ENCODE measurements at places on chromosomes 3 and 15.

GRCh38 chr3:121252676-121253075, 293.1 kb downstream of the POLQ start:
- DNase-seq, result no peak

- no peak for DNase-seq
These were observed 34.9 kb downstream of the AMOTL2 start for GRCh38 chr3:134339331-134339730.

- no peak for DNase-seq
These were observed 134.4 kb downstream of the TMCO5A start for GRCh38 chr15:38068626-38069391.

DNA sequence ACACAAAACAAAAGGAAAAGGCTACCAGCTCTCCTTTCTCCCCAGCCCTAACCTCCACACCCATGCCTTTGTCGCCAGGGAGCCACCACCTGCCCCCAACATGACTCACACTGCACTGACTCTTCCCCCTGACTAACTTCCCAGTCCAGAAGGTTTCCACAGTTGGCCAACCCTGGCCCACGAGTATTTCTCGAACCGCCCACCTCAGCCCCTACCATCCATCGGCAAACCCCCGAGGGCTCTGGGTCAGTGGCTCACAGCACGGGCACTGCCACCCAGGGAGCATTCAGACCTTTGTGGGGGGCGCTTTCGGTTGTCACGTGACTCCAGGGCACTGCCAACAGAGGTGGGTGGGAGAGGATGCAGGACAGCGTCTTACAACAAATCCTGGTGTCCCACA, 152.3 kb downstream of the LRRC28 start:
- DNase-seq, result no peak

DNA sequence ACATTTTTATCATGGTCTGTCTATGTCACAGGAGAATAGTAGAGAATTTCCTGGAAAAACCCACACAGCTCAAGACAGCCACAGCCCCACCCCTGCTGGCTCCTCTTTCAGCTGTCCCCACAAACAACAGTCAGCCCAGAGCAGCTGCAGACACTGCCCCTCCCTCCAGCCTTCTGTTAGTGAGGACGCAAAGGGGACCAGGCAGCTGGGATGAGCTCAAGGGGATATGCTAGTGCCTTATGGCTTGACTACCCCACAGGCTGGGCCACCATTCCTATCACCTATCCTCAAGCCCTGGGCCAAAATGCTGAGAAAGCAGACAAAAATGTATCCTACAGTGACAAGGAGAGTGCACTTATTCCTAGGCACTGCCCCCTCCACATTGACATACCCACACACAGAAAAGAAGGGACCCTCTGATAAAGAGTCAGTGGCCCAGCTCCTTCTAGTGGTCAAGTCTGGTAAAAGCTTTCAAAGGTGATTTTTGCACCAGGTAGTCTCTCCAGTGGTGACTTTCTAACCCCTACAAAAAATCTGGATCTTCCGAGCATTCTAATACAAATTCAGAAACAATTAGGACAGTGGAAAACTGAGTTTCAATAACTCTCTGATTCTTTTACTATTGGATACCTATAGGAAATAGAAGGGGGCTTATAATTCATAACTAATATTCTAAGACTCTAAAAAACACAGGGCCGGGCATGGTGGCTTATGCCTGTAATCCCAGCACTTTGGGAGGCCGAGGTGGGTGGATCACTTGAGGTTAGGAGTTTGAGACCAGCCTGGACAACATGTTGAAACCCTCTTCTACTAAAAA, 3.0 kb upstream of the MAP1A start:
- no peak for DNase-seq

- no peak for DNase-seq
These were observed 10.6 kb upstream of the MECOM start for GRCh38 chr3:169674090-169674489.

GRCh38 chr15:99105514-99106341, 848 bp downstream of the SYNM start:
- DNase-seq, result no peak

GRCh38 chr3:113769551-113769950, 22.7 kb downstream of the ATP6V1A start:
- DNase-seq, result no peak

- DNase-seq, result no peak
These were observed 189.4 kb downstream of the SLC9A9 start for GRCh38 chr3:143658861-143659260.

DNA sequence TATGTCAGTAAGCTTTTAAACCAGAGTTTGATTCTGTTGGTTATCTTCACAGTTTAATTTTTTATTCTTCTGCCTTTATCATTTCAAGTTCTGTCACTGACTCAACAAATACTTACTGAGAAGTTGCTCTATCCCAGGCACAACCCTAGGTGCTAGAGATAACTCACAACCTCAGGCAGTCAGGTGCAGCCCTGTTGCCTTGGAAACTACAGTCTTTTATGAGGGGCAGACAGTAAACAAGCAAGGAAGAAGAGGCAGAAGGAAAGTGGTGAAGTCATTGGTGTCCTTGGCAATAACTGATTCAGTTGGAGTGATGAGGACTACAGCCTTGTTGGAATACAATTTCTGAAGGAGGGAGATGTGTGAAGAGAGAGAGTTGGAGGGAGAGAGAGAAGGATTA, 142.1 kb upstream of the LRTM1 start:
- DNase-seq, result no peak

GRCh38 chr15:91974321-91974720, 120.8 kb downstream of the SLCO3A1 start:
- DNase-seq, result no peak

- no peak for DNase-seq
These were observed 1001.0 kb downstream of the FHIT start for GRCh38 chr3:60250206-60250605.

- no peak for DNase-seq
These were observed 3.4 kb downstream of the PLXNB1 start for GRCh38 chr3:48426401-48426909.

- no peak for DNase-seq
These were observed 211.7 kb downstream of the FGF12 start for GRCh38 chr3:192515664-192516045.

DNA sequence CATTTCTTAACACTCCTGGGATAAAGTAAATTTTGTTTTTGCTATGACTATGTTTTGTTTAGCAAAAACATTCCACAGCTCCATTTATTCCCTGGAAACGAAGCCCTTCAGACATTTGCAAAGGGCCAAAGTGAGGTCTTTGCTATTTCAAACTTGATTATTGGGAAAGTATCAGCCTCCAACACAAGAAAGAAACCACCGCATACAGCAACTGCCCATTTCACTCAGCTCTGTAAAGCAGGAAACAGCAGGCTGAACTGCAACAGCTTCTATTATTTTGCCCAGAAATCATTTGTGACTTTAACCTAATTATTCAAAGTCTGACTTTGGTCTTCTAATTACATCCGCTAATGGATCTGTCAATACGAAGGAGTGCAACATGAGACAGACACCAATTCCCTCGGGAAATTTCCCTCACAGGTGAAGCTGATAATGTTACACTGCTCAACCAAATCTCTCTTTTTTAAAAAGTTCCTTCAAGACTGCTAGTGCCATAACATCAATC, 72.1 kb downstream of the RFTN1 start:
- DNase-seq, result no peak

GRCh38 chr15:84022516-84022915, 213.1 kb upstream of the GOLGA6L4 start:
- no peak for DNase-seq

- no peak for DNase-seq
These were observed 36.8 kb upstream of the KIF23 start for GRCh38 chr15:69377216-69377970.

DNA sequence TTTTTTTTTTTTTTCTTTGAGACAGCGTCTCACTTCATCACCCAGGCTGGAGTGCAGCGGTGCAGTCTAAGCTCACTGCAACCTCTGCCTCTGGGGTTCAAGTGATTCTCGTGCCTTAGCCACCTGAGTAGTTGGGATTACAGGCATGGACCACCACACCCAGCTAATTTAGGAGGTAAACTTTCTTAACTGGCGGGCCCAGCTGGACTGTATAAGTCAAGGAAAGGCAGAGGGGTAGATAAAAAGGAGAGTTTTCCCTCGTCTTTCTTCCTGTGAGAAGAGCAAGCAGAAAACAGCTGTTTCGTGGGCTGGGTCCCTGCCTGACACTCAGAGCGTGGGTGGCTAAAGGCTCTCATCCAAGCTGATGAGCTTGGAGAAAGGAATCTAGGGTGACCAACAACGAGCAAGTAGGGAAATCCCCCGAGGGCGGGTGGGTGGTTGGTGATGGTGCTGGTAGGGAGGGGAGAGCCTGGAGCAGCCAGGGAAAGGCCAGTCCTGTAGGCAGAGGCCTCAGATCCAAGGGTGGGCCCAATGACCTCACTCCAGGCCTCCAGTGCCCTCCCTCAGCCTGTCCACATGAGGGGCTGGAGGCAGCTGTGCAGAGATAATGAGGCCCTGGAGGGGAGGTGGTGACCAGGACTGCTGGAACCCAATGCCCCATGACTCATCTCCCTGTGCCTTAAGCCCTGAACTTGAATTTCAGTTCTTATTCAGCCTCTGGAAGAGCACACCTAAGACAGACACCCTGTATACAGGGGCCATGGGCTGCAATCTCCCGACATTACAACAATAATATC, 43.1 kb upstream of the LIMD1 start:
- no peak for DNase-seq

- DNase-seq, result no peak
These were observed 17.0 kb downstream of the PLCH1 start for GRCh38 chr3:155727836-155728235.

DNA sequence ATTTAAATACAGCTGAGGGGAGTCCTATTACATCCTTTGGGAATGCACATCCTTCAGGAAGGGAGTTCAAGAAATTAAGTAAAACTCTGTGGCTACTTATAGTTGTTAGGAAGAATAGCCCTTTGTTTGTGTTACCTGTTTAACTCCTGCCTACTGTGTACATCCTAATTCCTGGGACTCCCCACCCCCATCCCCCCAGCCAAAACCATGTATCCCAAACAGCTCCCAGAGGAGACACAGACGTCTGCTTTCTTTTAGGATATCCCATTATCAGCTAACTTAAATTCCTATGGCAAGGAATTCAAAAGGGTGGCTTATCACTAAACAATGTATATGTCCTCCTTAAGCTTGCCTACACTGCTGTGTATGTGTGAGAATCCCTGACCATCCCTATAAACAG, 581.7 kb downstream of the DIPK2A start:
- no peak for DNase-seq

DNA sequence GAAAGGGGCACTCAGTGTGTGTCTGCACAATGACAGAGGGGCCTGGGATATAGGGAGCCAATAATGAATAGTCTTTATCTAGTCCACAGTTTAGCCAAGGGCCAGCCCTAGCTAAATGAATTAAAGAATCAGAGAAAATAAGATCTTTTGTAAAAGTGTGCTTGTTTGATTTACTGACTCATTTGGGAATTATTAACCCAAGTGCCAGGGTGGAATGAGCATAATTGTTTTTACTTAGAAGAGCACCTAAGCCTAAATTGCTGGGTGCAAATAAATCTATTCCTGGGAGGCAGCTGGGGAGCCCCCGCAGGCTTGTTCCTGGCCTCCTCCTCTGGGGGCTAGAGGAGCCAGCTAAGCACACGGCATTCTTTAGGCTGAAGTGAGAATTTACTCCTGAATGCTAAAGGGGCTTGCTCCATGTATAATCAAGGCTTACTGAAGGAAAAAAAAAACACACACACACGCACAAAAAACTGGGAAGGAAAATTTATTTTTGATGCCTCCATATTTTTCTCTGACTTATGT, 405.3 kb upstream of the SUCLG2 start:
- DNase-seq, result no peak

GRCh38 chr3:71247221-71247957, 336.1 kb downstream of the FOXP1 start:
- DNase-seq, result no peak

DNA sequence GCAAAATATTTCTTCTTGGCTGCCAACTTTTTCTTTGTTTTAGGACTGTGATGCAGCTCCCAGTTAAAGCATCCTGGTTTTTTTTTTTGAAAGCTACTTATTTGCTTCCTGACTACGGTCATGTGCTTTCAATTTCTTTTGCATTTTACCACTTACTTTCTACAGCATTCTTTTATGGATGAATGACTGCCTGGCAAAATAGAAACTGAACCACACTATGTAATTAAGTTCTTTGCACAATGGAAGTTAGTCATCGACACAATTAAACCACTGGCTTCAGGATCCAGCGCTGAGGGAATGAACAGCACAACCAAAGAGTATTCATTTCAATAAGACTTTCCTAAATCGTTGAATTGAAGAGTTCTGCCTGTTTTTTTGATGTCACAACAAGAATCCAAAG, 82.2 kb upstream of the EPHA3 start:
- no peak for DNase-seq

- DNase-seq, result no peak
These were observed 1.3 kb downstream of the COLQ start for GRCh38 chr3:15520185-15520584.

GRCh38 chr3:24454856-24455255, 39.8 kb downstream of the THRB start:
- DNase-seq, result no peak

DNA sequence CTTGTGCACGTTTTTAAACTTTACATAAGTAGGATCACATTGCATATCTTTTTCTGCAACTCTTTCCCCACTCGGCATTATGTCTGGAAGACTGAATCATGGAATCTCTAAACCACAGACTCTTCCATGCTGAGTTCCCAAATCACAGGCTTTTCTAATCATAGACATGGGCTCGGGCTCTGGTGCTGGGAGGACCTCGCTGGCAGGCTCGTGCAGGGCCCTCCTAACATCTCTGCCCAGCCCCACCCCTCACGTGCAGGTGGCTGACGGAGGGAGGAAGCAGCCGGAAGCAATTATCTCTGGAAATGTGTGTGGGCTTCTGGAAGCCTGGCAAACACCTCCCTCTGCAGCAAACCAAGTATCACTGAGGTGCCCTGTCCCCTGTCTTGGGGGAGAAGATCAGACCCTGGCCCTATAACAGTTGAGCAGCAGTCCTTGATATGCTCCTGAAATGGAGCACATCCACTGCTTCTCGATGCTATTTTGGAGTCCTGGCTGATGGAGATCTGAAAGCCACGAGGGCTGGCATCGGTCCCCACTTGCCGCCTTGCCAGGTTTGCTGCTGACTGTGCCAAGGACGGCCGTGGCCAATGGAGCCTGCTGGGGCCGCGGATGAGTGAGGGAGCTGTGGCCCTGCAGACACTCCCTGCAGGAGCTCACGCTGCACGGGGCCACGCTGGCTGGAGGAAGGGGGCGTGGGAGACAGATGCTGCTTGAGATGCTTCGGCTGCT, 4.4 kb upstream of the IQSEC1 start:
- DNase-seq, result no peak

- no peak for DNase-seq
These were observed 153.9 kb downstream of the GHSR start for GRCh38 chr3:172294223-172294806.

DNA sequence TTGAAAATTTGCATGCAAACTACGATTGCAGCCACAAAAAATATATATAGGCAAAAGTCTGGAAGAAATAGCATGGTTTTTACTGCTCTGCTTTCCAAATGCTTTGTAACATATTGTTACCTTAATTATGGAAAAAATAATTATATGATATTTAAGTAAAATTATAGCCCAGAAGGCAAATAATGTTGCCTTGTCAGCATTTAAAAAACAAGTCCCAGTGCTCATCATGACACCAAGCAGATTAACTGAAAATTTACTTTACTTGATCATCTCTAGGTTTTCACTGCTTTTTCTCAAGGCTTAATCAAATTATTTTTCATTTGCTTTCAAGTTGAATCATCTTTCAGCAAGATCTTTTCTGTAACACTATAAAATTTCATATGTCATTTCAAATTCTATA, 262.9 kb downstream of the ZMAT3 start:
- no peak for DNase-seq

GRCh38 chr15:85706779-85707518, 87.8 kb downstream of the KLHL25 start:
- no peak for DNase-seq
